Putamen (tissue), 1 donor: ENCODE measurements at places on chromosomes 1 and 21.

DNA sequence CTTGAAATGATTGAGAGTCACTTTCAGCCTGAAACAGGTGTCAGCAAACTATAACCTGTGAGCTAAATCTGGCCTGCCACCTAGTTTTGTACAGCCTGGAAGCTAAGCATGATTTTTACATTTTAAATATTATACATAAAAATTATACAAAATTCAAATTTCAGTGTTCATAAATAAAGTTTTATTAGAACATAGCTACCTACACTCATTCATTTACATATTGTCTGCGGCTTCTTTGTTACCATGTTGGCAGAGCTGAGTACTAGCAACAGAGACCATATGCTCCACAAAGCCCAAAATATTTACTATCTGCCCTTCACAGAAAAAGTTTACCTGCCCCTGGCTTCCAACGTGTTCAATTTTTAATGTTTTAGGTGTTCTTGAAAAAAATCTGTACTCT, 8.0 kb upstream of the C1orf162 start:
- DNase-seq = no peak

- peak; percentile 80 for DNase-seq
Measured at GRCh38 chr1:2204415-2205190, 10.0 kb upstream of the FAAP20 start.

- DNase-seq = no peak
Measured at GRCh38 chr1:6260961-6261614, at the start of gene GPR153. Gene GPR153 (minus strand): TSS chr1:6261098. CDS start chr1:6254905, 6,193 bp downstream.

DNA sequence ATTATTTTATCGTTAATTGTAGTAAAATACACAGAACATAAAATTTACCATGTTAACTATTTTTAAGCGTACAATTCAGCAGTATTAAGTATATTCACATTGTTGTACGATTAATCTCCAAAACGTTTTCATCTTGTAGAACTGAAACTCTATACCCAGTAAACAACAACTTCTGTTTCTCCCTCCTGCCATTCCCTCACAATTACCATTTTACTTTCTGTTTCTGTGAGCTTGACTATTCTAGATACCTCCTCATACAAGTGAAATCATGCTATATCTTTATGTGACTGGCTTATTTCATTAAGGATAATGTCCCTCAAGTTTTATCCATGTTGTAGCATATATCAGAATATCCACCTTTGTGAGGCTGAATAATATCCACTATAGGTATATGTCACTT, 156.8 kb downstream of the ST6GALNAC3 start:
- DNase-seq = no peak

DNA sequence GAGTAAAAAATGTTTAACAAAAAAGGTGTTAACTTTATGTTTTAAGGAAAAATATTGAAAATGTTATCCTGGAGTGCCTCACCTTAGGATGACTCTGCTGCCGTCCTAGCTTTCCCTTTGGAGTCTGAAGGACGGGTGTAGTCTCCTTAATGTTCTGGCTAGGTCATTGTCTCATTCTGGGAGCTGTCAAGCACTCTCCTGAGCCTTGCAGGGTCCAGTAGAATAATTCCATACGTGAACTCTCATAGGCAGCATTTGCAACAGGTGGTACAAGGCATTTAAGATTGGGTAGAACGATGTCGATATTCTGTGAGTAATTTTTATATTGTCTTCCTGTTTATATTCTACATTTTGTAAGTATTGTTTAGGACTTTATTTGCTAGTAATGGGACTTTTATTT, 283.6 kb upstream of the C1orf105 start:
- DNase-seq = no peak

DNA sequence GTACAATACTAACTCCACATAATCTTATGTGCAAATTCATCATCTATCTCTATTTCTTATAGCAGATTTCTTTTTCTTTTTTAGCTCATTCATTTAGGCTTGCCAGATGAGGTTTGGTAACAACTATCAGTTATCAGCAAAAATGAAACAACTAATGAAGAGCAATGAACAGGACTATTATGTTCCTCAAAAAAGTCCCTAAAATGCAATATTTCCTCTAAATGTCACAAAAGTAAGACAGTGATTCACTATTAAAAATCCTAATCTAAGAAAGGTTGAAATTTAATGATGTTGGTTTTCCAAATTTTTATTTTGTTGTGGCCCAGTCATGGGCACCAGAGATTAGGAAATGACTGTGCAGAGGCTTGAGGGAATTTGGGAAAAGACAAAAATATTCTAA, 135.3 kb downstream of the PPIAL4G start:
- no peak for DNase-seq

DNA sequence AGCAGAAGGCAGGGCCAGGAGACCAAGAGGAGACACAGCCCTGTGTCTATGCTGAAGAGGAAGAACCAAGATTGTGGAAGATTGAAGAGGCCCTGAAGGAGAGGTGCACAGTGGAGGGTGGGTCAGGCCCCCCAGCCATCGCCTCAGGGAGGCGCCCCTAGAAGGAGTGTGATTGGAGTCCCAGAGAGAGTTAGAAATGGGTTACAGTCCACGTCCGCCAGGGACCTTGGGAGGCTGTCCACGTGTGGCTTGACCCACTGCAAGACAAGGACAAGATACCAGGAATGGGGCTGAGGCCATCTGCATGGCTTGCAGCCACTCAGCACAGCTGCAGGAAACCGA, 375.1 kb downstream of the NPHP4 start:
- DNase-seq = no peak

DNA sequence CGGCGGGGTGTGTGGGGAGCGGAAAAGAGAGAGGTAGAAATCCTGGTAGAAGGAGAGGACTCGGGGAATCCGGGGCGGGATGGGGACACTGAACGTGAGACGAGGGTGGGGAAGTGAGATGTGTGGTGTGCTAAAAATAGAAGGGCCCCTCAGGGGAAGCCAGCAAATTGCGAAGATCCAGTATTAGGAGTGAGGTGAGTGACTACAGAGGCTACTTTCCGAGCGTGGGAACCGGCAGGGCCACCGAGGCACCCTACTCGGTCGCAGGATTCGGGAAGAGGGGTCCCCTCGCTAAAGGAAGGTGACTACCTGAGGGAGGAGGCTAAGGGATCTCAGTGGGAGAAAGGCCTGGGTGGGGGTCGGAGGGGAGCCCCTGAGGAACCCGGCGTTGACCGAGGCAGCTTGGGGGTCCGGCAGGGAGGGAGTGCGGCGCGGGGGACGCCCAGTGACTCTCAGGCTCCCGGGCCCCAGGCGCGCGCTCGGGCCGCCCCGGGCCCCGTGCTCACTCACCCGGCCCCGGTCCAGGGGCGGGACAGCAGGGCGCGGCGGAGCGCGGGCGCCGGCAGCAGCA, 318 bp downstream of the ALDH4A1 start:
- no peak for DNase-seq

DNA sequence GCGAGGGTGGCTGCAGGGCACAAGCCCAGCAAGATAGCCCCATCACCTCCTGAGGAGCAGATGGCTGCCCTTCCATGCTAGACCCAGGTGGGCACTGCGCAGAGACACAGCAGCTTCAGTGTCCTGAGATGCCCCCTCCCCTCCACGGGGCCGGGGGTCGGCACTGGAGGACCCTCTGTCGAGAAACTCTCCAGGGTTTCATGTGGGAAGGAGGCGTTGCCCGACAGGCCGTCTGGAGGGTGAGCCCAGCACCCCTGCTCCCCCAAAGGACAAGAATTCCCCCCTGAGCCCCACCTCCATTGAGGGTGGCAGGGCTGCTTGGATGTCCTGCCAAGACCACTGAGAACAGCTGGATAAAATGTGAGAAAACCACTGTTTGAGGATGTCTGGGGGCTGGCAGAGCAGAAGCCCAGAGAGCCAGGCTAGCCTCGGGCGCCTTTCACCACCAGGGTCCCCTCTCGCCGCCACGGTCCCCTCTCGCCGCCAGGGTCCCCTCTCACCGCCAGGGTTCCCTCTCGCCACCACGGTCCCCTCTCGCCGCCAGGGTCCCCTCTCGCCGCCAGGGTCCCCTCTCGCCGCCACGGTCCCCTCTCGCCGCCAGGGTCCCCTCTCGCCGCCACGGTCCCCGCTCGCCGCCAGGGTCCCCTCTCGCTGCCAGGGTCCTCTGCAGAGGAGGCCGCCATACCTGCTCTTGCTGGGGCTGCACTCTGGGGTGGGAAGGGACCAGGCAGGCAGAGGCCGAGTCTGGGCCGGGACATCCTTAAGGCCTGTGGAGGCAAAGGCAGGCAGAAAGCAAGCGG, 44.2 kb downstream of the SLC19A1 start:
- no peak for DNase-seq

GRCh38 chr1:164771619-164772361, 212.8 kb downstream of the PBX1 start:
- no peak for DNase-seq

GRCh38 chr1:72283022-72283306, 625 bp upstream of the NEGR1 start:
- DNase-seq = no peak
